Fibroblast of upper back skin (primary cell): ENCODE measurements at places on chromosomes 13 and 19.

DNA sequence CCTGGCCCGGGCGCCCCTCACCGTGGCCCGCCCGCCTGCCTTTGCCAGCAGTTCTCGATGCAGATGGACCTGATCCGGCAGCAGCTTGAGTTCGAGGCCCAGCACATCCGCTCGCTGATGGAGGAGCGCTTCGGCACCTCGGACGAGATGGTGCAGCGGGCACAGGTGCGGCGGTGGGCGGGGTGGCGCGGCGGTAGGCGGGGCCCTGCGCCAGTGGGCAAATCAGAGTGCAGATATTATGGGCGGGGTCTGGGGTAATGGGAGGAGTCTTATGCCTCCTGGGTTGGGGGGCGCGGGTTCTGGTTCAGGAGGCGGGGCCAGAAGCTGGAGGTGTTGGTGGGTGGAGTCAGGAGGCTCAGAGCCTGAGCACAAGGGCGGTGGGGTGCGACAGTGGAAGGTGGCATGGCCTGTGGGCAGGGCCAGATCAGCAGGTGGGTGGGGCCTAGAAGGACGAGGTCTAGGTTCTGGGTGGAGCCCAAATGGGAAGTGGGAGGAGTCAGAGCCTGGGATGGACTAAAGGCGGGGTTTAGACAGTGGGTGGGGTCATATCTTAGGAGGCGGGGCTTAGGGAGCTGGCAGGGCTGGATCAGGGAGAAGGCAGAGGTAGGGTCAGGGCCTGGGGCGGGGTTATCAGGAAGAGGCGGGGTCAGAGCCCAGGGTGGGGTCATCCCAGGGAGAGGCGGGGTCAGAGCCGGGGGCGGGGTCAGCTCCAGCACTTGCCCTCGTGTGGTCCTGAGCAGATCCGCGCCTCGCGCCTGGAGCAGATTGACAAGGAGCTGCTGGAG, 5.6 kb downstream of the APC2 start:
- DNase-seq = peak; percentile 39

DNA sequence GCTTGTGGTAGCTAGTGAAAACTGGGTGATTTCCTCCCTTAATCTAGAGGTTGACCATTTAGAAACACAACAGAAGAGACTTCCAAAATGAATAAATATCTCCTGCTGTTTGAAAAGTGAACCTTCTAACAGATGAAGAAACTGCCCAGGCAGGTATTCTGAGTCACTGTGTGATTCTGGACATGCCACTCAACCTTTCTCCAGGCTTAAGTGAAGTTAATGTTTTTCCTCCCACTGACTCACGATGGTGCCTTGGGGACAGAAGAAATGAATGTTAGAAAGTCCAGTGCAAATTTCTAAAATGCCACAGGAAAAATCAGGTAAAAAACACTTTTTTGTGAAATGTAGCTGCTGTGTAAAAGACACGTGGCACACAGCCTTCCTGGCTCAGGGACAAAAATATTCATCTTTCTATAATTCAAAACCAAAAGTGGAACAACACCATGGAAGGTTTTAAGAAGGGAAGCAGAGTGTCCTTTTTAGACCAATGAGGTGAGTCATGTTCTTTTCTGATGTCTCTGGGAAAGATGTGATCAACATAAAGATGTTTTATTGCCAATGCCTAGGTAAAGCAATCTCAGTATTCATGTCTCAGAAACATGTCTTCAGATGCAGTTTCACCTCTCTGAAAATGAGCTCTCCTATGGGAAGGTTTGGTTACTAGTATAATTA, 9.1 kb downstream of the UBE2L5 start:
- DNase-seq = peak; percentile 27

- peak; percentile 88 for DNase-seq
Measured at GRCh38 chr19:9796113-9796773, 22.6 kb downstream of the FBXL12 start.

GRCh38 chr13:94431987-94432386, 47.5 kb downstream of the DCT start:
- DNase-seq = no peak

DNA sequence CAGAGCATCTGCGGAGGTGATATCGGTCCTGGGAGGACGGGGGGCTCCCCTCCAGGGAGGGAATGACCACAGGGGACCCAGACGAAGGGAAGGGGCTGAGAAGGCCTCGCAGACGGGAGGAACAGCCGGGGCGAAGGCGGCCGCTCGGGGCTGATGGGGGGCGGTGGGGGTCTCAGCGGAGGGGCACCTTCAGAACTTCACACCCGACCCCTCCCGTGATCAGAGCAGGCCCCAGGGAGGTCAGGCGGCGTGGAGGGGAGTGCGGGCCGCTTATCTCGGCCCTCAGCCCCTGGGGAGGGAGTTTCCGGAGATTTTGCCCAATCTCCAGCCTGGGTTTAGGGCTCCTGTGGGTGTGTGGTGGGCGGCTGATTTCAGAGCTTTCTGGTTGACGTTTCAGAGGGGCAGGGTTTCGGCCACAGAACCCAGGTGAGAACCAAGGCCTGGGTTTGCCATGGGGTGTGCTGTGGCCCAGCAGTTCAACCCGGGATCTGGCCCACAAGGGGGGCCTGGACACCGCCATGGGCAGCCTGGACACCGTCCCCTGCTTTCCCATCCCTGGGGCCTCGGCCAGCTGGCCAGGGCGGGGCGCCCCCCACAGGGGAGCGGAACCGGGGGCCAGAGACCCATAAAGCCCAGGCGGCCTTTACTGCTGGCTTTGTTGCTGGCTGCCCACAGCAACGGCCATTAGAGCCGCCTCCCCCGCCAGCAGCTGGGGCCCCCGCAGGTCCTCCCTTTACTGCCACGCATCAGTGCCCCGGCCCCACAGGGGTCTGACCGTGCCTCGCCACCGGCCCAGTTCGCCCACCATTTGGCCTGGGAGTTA, 29.0 kb downstream of the ARID3A start:
- no peak for DNase-seq

DNA sequence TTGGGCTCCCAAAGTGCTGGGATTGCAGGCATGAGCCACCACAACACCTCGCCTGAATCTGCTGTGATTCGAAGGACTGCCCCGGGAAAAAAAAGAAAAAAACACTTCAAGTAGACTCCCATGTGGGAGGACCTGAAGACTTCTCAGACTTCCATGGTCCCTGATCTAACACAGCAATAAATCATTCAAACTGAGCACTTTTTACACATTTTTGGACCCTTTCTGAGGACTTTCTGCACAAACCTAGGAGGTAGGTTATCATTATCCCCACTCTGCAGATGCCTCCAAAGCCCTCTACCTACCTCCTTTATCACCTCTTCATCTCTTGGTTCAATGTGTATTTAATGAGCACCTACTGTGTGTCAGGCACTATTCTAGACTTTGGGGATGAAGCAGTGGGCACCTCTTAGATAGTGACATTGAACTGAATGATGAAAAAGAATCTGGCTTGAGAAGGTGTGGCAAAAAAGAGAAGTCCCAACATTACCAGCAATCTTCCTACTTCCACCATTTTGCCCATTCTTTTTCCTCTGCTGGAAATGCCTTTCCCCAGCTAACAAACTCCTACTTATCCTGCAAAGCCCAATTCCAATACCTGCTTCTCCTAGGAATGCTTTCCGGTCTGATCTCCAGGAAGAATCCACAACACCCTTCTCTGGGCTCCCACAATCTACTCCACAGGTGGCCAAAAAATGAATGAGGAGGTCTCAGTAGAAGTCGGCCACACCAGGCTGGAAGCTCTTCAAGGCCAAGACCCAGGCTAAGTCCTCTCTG, 1.6 kb upstream of the CLPP start:
- DNase-seq = no peak

DNA sequence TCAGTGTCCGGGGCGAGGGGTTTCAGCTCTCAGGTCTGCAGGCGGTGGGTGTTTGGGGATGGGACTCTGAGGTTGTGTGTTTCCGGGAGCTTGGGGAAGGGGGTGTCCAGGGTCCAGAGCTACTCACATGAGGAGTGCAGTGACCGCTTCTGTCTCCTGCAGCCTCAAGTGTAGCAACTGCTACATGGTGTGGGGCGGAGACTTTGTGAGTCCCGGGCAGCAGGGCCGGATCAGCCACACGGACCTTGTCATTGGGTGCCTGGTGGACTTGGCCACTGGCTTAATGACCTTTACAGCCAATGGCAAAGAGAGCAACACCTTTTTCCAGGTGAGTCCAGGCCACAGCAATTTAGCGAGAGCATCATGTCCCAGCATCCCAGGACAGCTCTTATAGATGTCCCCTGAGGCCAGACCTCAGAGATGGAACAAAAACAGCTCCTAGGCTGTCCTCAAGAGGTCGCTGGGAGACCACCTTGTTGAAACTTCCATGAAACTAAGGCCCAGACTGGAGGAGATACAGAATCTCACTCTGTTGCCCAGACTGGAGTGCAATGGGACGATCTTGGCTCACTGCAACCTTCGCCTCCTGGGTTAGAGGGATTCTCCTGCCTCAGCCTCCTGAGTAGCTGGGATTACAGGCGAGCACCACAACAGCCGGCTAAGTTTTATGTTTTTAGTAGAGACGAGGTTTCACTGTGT, 44.9 kb downstream of the RYR1 start:
- no peak for DNase-seq

DNA sequence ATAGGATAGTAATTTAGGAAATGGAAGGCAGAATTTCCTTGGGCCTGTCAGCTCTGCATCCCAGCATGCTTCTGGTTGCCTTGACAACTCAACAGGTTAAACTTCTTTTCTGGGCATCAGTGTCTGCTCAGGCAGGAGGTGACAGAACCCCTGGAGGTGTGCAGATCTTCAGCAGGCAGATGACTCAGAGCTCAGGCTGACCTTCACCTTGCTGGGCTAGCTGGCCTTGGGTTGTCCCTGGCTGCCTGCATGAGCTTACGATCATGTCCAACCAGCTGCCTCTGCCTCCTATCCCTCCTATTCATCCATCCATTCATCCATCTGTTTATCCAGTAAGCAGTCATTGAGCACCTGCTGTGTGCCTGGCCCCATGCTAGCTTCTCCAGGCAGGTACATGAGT, 81.2 kb upstream of the KCTD15 start:
- DNase-seq = no peak

DNA sequence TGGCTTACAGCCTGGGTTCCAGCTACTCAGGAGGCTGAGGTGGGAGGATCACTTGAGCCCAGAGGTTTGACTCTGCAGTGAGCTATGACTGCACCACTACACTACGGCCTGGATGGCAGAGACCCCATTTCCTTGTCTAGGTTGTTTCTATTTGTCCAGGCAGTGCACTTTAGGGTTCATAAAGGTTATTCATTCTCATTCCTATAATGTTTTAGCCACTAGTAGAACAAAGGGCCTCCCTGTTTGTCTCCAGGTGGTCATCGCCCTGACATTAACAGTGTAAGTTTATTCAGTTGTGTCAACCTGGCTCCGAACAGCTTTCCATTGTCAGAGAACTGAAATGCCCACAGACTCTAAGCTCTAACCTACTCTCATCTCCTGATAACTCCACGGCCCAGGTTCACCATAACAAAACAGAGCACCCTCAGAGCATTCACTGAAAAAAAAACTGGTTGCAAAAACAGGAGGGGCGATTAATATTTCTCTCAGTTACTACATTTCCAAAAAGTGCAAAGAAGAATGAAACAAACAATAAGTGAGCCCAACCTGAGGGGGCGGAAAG, 37.1 kb downstream of the SMAD9 start:
- no peak for DNase-seq

DNA sequence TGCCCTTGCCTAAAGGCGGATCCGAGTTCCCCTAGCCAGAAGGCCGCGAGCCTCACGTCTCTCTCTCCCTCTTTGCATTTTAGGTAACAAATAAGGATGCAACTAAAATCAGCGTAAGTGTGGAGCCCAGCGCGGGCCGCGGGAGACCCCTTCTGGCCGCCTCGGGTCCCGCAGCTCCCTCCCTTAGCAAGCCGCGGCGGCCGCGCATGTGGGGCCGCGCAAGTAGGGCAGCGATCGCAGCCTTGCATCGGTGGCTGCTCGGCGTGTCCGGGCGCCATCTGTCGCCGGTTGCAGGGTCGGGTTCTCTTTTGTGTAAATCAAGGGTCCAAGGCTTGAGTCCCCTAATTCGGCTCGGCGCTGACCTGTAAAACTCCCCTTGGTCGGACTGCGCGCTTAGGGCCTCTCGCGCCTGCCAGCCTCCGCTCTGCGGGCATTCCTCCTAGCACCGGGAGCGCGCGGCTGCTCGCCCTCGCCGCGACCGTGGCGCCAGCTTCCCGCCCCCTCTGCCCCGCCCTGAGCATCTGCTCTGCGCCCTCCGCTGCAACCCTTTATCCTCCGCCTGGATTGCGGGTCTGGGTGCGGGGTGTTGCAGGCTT, 2.7 kb downstream of the VSTM2B start:
- DNase-seq = peak; percentile 44

GRCh38 chr13:25982907-25983306, 68.9 kb downstream of the SHISA2 start:
- DNase-seq = no peak

DNA sequence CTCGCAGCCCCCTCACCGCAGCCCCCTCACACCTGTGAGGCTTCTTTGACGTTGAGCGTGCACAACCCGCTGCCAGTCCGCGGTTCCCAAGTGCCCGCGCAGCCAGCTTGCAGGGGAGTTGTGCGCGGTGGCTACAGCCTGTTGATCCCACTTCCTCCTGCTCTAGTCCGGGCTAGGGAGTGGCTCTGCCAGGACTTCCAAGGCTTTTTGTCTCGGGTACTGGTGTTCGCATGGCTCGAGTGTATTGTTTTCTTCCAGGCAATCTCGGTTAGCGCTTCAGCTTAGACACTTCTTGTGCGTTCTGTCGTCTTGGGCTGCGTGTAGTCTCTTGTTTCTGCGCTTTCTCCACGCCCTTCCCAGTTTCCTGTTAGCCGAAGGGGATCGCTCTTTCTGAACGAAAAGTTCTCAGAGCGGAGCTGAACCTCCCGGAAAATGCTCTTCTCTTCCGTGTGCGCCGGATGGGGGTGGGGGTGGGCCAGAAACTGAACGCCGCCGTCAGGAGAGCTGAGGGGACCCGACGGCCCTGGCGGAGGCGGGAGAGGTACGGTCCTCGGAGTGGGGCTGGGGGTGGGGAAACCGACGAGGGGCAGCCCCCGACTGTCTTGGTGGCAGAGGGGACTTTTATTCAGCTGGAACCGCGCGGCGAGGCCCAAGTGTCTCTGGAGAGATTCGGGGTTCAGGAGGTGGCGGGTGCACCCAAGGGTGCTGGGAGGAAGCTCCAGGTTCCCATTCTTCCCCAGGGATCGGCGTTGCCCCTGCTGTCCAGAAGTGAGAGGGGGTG, 697 bp upstream of the DGKH start:
- DNase-seq = peak; percentile 62

DNA sequence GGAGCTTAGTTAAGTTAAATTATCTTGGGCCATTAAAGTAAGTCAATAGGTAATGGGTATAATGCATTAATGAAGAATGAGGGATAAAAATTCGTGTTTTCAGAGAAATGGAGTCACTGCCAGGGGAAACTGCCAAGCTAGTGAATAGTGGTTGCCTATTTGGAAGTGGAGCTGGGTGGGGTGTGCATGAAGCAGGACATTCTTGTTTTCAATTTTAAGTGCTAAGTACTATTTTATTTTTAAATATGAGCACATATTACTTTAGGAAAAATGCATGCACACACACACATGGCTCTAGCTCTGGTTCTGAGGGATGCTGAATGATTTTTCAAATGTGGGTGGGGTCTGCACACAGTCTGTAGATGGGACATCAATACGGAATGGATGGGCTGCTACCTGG, 717.7 kb upstream of the SGCG start:
- DNase-seq = no peak

- no peak for DNase-seq
Measured at GRCh38 chr19:36201684-36202083, 12.8 kb downstream of the ZNF565 start.
